Keratinocyte (primary cell): ENCODE measurements at places on chromosomes 4 and X. TPM values are rescaled to one million over a fixed set of nuclear protein-coding genes. Genes with fewer than 3 reads are reported as not detected.

- peaks cover 10% of the 10 kb centered on the region for H3K4me1 ChIP-seq
- no peak overlapping the region for H3K27ac ChIP-seq
- H3K36me3 ChIP-seq: no peaks in the 10 kb centered on the region
- no peak overlapping the region for H3K4me3 ChIP-seq
- DNase-seq: no peak
Measured at GRCh38 chrX:31209005-31209628, 137.3 kb upstream of the FTHL17 start.

The EXOC1L gene
- not detected in 3 replicates for polyA plus RNA-seq

DNA sequence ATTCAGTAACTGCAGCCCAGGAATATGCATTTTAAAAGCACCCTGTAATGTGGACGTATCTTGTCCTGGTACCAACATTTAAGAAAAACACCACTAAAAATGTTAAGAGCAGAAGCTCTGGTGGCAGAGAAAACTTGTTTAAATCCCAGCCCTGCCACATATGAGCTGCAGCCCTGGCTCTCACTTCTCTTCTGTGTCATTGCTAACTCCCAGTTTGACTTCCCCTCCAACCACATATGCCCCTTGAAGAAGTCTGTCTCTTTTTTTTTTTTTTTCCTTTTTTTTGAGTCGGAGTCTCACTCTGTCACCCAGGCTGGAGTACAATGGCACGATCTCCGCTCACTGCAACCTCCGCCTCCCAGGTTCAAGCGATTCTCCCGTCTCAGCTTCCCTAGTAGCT, 14.8 kb downstream of the LHFPL1 start:
- no peaks in the 10 kb centered on the region for H3K4me1 ChIP-seq
- peaks cover 4% of the 10 kb centered on the region for H3K27me3 ChIP-seq
- H3K27ac ChIP-seq: no peak overlapping the region
- H3K4me3 ChIP-seq: no peak overlapping the region

The RHOXF1 gene
- polyA plus RNA-seq: not detected in 3 replicates

The PPP4R3C gene
- not detected in 3 replicates for polyA plus RNA-seq

DNA sequence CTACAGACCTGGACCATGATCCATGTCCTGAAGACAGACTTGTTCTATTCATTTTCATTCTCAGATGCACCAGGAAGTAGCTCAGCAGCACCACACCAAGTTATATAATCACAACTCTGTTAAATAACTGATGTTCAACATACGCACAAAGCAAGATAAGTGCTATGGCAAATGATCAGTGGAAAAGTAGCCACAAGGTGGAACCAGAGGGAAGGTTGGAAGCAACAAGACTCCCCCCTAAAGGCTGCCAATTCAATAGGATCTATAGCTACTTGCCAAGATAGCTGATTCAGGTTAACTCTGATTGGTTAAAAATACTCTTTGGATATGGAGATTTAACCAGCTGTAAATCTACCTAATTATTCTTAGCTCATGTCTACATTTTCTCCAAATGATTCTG, 23.7 kb upstream of the FAM47B start:
- no peak overlapping the region for H3K4me3 ChIP-seq
- no peak overlapping the region for H3K27ac ChIP-seq
- H3K4me1 ChIP-seq: peaks cover 24% of the 10 kb centered on the region
